ENCODE measurements at places on chromosomes 5 and 9.

DNA sequence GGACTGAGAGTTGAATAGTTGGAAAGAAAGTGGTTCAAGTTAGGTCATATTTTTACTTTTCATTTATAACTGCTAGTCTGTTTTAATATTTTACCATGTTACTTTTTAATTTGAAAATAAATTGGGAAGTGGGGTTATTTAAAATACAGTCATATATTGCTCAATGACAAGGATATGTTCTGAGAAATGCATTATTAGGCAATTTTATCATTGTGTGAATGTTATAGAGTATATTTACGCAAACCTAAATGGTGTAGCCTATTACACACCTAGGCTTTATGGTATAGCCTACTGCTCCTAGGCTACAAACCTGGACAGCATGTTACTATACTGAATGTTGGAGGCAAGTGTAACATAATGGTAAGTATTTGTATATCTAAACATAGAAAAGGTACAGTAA lies 5.2 kb downstream of the CCDC152 start:
- no peak for DNase-seq

DNA sequence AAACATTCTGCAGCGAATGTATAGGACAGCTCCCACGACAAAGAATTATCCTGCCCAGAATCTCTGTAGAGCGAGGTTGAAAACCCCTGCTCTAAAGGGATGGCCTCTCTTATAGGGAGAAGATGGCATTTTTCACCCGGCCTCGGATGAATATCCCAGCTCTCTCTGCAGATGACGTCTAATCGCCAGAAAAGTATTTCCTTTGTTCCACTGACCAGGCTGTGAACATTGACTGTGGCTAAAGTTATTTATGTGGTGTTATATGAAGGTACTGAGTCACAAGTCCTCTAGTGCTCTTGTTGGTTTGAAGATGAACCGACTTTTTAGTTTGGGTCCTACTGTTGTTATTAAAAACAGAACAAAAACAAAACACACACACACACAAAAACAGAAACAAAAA lies 17.4 kb upstream of the RARS1 start:
- no peak for DNase-seq

GRCh38 chr5:125236981-125237380 lies 490.5 kb upstream of the ZNF608 start:
- DNase-seq: no peak

DNA sequence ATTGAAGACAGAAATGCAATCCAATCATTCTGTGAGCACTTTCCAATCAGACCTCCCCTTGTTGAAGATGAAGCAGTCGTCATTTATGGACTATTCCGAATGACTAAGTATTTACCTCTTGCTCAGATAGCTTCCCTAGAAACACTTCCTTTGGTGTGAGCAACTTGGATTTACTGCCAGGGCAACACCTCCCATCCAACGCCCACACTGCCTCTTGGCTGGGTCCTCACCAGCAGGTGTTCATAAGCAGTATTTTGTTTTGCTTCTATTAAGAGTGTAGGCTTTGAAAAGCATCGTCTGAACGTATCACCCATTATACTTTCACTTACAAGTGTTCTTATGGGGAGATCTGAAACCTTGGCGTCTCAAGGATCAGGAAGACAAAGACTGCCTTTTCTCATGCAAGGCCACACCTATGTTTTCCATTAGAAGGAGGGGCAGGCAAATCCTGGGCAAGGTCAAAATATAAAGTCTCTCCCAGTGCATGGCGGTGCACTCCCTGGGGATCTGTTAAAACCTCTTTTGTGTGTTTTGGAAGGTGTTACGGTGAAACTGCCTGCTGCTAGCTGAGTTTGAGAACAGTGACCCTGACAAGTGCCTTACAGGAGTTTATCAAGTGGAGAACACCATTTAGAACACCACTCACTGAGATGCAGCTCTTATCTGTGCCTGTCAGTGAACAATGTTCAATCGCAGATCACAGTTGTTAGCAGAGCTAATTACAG lies 10.6 kb upstream of the MARCHF3 start:
- no peak for DNase-seq

DNA sequence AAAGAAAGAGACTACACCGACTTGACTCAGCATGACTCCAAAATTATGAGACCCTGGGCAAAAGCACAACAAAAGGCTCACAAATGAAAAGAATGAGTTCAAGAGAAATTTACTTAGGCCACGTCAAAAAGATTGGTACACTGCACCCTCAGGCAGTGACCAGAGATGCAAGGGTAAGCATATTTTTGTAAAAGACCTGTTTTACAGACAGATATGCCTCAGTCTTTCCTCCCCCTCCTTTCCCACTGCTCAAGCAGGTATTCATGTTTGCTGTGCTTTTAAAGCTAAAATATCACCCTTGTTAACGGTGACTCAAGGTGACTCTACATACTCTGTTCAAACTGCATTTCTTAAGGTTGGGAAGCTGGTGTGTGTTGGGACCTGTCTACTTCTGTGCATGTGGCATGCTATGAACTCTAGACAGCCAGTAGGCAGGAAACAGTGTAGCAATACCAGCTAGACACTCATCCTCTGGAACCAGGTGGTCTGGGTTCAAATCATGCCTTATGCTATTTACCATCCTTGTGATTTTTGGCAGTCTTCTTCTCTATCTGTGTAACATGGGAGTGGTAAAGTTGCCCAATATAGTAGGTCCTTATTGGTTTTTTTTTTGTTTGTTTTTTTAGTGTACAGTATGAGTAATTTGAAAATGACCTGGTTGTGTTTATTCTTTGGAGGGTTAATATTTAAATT lies 98.7 kb downstream of the TLE4 start:
- DNase-seq: no peak

- DNase-seq: no peak
Observed at GRCh38 chr9:129716091-129716490, 36.8 kb downstream of the PTGES start.

DNA sequence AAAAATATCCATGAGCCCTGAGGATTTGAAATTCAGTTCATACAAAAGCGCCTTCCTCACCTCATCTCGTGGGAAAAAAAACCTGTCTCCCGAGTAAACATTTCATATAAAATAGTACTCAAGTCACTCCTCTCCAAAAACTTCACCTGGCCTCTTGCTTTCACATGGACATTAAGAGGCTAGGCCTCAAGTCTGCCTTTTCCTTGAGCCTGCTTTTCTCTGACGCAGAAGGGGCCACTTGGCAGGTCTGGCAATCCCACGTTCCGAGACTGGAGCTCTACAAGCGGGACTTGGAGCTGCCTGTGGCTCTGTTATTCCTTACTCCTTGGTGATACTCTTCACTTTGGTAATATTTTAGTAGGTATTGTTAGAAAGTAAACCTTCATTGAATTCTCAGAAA lies 26.9 kb upstream of the CKS2 start:
- DNase-seq: no peak

- peak; percentile 69 for DNase-seq
Observed at GRCh38 chr9:132769906-132770769, 99.9 kb downstream of the GTF3C4 start.

GRCh38 chr5:126812199-126812570 lies 35.2 kb downstream of the LMNB1 start:
- DNase-seq: no peak

- no peak for DNase-seq
Observed at GRCh38 chr9:93864032-93864431, 91.1 kb downstream of the BARX1 start.

GRCh38 chr9:128818839-128819715 lies 777 bp downstream of the ENDOG start:
- no peak for DNase-seq

DNA sequence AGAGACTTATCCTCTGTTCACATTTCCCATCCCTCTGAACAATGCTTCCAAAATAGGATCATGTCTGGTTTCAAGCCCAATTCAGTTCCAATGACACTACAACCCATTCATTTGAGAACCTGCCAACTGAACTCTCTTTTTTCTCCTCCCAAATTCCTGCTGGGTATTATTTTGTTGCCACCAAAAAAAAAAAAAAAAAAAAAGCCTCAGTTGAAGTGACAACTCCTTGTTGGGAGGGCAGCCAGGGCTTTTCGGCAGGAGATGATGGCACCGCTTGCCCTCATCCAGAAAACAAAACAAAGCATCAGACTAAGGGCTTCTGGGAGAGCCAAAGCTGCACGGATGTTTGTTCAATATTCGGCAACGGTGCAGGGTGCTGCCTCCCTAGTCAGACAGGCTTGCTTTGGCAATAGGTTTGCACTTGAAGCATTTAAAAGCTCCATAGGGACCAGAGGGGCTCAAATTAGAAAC lies 30.6 kb upstream of the TRIM32 start:
- DNase-seq: no peak

- DNase-seq: no peak
Observed at GRCh38 chr9:15711931-15712330, 159.1 kb downstream of the CCDC171 start.

DNA sequence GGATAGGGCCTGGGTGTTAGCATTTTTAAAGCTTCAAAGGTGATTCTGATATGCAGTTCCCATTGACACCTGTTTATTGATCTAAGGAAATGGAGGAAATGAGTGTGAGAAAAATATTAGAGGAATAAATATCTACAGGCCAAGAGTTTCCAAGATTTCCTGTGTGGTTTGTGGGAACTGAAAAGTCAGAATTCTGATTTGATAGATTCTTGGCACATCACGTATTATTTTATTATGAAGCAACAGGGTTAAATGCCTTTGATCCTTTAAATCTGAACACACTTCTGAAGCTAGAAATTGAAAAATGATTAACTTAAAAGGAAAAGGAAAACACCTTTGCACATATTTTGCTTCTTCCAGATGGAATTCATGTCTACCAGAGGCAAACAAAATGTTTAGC lies 113.7 kb downstream of the CD180 start:
- no peak for DNase-seq

GRCh38 chr9:137149942-137150616 lies 11.1 kb downstream of the GRIN1 start:
- no peak for DNase-seq

DNA sequence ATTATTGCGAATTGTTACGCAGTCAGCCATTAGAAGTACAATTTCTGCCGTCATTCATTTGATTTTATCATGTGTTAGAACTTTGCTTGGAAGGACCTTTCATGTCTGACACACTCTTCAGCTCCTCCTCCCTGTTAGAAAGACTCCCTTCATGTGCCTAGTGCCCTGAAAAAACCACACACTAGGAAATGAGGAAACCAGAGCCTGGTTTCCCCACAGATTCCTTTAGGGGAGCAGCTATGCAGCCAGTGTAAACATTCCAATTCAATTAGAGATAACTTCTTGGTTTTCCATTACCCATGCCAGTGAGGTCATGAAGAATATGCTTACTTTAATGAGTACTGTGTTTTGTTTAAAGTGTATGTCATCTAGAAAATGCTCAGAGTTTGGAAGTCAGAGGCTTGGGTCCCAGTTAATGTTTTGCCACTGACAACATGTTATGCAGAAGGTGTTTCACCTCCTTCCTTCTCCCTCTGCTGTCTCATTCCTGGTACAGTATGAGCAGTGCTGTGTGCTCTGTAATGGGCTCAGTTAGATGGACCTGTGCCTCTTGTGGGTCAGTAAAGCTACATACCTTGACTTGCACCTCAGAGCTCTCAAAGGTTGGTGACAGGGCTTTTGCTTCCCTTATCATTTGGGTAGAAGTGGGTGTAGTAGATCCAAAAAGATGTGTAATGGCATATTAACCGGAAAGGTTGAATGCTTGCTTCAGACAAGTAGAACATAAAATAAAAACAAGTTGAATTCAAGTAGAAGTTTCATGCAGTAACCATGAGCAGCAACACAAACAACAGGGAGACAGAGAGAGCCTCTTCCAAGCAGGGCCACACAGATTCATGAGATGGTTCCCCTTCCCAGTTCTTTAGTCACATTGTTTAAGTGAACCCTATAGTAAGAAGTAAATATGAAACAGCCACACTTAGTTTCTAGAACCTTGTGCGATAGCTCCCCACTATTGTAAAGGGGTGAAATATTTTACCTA lies 52.6 kb upstream of the TNFAIP8 start:
- DNase-seq: peak; percentile 15

DNA sequence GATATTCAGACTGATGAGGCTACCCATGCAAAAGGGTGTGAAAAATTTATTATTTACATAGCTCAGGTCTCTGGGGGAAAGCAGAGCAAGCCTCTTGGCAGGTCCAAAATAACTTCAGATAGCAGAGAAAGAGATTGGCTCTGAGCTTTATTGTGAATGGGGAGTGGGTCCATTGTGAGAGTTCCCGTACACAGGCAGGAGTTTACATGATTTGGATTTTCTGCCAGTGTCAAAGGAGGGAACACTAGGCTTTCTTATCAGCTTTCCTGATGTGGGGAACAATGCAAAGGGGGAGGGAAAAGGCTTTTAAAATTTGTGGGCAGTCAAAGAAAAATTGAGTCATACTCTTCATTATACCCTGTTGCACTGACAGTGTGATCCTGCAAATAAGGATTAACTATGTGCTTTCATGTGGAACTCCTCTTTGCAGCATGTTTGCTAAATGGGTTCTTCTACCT lies 615.0 kb upstream of the RIOK2 start:
- DNase-seq: no peak

DNA sequence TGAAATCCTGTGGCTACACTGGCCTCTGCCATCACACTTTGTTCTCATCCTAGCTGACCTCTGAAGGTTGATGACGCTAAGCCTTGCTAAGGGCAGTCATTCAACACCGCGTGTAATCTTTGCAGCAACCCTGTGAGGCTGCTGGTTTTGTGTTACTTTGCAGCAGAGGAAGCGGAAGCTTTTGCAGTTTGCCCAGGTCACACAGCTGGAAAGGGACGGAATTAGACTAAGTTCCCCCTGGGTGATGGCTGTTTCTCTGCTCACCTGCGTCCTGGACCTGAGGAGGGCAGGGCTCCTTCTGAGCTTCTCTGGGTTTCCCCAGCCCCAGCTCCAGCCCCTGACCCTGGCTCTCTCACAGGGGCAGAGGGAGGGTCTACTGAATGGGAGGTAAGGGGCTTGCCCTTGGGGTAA lies 7.3 kb upstream of the SLC25A51 start:
- DNase-seq: no peak

DNA sequence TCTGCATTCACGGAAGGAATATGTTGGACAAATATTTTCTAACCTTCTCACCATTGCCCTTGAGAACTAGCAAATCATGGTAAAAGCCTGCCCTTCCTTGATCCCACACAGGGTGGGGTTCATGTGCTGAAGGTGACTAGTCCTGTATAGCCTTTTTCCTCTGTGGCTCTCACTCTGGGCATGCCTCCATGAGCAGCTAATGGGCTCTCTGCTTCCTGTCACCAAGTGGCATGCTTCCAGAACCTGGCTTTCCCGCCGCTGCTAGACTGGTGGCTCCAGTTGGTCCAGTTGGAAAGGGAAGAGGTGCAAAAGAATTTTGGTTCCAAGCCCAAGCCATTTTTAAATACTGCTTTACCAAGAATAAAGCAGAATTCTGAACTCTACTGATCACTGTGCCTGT lies 35.5 kb downstream of the FBXO10 start:
- DNase-seq: no peak

DNA sequence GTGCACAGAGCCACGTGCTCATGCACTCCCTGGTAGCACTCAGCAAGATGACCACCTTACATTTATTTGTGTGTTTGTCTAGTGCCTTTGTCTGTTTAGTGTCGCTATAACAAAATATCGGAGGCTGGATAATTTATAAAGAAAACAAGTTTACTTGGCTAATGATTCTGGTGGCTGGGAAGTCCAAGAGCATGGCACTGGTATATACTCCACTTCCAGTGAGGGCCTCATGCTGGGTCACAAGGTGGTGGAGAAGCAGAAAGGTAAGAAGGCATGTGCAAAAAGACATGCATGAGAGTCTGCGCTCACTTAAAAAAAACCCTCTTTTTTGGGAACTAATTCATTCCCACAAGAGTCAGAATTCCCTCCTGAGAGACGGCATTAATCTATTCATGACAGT lies 52.5 kb upstream of the BOD1 start:
- no peak for DNase-seq

- no peak for DNase-seq
Observed at GRCh38 chr5:157456301-157456700, 3.7 kb upstream of the NIPAL4 start.

GRCh38 chr5:111927191-111927590 lies 170.2 kb upstream of the NREP start:
- no peak for DNase-seq
